ENCODE measurements at places on chromosomes 13 and 19. TPM values are rescaled to one million over a fixed set of nuclear protein-coding genes. Genes with fewer than 3 reads are reported as not detected.

GRCh38 chr13:85462792-85463425, 336.3 kb downstream of the SLITRK6 start:
- no peaks in the 10 kb centered on the region for H3K27me3 ChIP-seq
- DNase-seq, result no peak
- H3K27ac ChIP-seq, result no peak overlapping the region
- H3K4me3 ChIP-seq, result no peak overlapping the region

DNA sequence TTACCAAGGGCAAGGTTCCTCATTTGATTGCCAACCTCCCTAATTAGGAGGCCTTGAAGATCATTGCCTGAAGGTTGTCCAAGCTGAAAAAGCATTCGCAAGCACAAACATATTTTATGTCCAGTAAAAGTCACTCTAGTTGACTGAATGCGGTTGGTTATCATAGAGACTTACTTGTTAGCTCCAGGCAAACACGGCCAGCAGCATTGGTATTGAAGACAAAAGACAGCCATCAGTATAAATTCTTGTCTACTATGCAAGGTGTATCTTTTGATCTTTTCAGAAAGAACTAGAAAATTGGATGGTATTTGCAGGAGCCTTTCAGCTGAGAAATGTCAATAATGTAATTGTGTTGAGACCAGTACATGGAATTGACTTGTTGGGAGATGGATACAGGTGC, 129.9 kb downstream of the GPC6 start:
- no peaks in the 10 kb centered on the region for H3K27me3 ChIP-seq
- H3K4me3 ChIP-seq, result no peak overlapping the region
- no peak for DNase-seq
- no peaks in the 10 kb centered on the region for H3K4me1 ChIP-seq
- no peak overlapping the region for H3K27ac ChIP-seq

GRCh38 chr13:106498158-106498557, 37.3 kb downstream of the EFNB2 start:
- H3K27ac ChIP-seq, result peak overlapping the region; percentile 71
- DNase-seq, result no peak
- H3K4me3 ChIP-seq, result no peak overlapping the region
- peaks cover 15% of the 10 kb centered on the region for H3K36me3 ChIP-seq

- H3K27me3 ChIP-seq, result no peaks in the 10 kb centered on the region
- H3K4me3 ChIP-seq, result no peak overlapping the region
- H3K27ac ChIP-seq, result no peak overlapping the region
- DNase-seq, result no peak
Measured at GRCh38 chr13:20475927-20476691, 49.5 kb downstream of the CRYL1 start.

KLK15 gene
- total RNA-seq, result not detected

PABPC3 gene
- 0.05 TPM for total RNA-seq

MBD3L2 gene
- total RNA-seq, result not detected

DMWD gene
- 69.2 TPM for total RNA-seq

Data from left ventricle myocardium inferior (tissue), 1 donor.